ENCODE measurements at places on chromosomes 2 and 18.

DNA sequence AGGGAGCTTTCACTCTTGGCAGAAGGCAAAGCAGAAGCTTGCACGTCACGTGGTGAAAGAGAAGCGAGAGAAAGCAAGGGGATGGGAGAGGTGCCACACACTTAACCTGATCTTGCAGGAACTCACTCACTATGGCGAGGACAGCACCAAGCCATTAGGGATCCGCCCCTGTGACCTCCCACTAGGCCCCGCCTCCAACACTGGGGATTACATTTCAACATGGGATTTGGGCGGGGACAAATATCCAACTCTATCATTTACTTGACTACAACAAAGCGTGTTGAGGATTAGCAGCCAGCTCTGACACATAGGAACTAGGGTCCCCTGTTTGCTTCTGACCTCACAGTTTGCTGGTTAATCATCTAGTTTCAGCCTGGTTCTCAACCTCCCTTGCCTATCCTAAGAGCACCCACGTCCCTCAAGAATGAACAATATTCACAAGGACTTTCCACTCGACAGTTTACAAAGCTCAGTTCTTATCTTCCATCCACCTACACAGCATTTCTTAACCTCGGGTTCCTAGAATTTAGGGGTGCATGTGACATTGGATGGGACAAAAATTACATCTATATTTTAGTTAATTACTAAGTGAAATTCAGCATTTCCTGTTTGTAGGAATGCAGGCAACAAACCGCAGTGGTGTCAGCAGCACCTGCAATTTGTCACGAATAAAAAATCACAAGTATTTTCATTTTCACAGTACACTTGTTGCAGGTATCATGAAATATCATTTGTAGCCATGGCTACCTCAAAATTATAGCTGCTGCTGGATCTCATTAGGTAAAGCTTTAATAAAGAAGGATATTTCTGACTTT is 36.0 kb downstream of the LBH start:
- DNase-seq = no peak

- no peak for DNase-seq
These were observed 167.9 kb downstream of the CCDC102B start for GRCh38 chr18:68965817-68966216.

GRCh38 chr2:110744429-110744828 is 12.1 kb downstream of the ACOXL start:
- no peak for DNase-seq

DNA sequence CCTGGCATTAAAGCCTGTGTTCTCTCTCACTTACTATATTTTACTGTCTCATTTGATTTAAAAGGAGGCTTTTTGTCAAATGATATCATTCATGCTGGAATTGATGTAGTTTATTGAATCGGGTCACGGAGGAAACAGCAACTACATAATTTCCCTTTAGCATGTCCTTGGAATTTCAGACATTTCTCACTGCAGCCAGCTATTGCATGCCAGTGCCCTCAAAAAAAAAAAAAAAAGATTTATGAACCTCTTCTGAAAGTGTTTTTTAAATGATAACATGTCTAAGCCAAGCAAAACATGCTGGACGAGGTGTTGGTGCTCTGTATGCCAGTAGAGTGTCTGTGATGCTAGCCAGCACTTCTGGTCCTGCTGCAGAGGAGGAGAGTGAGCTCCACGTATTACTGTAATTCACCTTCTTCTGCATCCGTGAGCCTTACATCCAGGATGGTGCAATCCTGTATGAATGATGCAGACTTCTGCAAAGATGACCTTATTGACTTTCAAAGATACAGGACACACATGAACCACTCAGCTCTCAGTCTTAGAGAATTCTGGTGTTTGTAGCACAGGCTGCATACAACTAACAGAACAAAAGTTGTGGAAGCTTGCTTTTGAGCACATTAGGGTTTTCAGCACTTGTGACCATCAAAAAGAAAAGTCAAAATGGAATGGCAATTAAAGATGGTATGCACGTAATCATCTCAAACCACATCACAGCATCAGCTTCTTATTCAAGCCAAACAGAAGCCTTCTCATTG is 31.1 kb downstream of the UGP2 start:
- DNase-seq = no peak

DNA sequence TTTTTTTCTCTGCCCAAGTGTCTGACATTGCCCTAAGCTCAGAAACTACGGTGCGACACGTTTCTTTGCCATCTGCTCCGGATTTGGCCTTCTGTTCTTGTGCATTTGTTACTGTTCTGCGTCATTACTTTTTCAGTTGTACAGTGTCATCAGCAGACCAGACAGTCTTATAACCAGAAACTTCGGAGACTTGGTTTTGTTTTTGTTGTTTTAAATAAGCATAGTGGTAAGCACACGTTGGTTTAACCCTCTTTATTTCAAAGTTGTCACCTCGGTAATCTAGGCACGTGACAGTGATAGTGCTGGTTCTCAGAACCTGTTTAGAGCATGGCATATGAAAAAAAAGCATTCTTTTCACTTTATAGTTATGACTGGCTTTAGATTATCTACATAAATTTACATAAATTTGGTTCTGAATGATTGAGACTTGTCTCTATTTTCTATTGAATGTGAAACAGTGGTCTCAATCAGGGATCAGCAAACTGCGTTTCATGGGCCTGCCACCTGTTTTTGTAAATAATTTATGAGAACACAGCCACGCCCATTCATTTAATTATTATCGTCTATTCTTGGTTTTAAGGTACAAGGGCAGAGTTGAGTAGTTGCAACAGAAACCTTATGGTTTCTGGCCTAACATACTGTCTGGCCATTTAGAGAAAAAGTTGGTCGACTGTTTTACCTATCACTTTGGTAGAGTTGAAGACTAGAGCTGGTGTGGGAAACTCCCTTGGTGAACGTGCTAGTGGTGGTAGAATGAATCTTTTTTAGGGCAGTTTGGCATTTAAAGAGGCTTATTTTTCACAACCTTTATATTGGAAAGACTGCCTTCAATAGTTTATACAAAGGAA is 106.5 kb downstream of the ZNF532 start:
- no peak for DNase-seq

GRCh38 chr2:181380581-181380980 is 76.6 kb upstream of the ITGA4 start:
- DNase-seq = no peak

GRCh38 chr18:49855711-49856415 is 42.5 kb upstream of the ACAA2 start:
- DNase-seq = no peak

DNA sequence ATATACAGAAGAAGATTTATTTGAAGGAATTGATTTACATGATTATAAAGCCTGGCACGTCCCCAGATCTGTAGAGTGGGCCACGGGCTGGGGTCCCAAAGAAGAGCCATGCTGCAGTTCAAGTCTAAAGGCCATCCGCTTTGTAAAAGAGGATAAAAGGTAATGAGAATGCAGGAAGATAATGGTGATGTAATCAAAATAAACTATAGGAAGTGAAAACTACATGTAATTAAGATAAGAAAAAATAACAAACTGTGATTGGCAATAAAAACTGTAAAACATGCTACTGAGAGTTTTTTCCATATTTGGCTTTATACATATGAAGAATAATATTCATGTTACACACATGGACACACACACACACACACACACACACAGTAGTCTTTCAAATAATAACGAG is 59.0 kb upstream of the TMEFF2 start:
- DNase-seq = no peak

DNA sequence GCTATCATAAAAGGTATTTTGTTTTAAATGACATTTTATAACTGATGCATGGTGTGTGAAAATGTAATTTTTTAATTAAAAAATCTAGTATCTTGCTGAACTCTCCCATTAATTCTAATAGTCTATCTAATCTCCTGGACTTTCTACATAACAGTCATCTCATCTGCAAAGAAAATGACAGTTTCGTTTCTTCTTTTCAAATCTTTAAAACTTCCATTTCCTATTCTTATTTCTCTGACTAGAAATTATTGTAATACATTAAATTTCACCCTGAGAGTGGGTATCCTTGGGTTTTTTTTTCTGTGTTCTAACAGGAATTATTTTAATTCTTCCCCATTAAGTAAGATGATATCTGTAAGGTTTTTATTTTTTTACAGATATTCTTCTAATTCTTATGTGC is 120.1 kb downstream of the KCNF1 start:
- no peak for DNase-seq

DNA sequence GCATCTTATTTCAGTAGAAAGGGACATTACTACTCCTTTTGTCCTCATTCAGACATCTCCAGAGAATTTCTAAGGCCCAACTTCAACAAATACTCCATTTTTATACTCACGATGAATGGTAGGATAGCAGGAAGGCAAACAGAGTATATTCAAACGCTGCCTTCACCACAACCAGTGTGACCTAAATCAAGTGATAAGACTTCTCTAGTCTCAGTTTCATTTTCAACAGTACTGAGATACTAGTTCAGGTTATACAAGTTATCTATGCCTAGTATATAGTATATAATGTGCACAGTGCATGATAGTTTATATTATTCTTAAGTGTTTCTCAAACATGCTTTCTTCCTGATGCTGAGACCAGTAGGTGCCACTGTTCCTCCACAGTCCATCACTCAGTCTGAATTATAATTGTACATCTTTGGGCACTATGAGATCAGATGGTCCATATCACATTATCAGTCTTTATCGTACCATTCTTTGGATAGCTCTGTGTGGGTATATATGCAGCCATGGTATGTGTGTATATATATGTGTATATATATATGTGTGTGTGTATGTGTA is 66.3 kb upstream of the RPE start:
- no peak for DNase-seq

DNA sequence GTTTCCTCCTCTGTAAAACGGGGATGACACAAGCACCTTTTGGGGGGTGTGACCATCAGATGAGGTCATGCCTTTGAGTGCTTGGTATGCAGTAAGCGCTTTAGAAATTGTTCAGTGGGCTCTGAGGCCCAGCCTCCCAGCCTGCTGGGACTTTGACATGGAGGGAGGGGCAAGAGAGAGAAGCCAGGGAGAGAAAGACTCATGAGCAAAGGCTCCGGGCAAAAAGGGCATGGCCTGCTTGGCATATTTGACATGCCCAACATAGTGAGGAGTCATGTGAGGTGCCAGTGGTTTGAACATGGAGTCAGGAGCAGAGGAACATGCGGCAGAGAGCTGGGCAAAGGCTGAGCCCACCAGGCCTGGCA is 14.0 kb downstream of the TNS1 start:
- DNase-seq = no peak

Measured in effector CD8-positive, alpha-beta T cell (primary cell).